ENCODE measurements at places on chromosomes 12 and 14. TPM values are rescaled to one million over a fixed set of nuclear protein-coding genes. Genes with fewer than 3 reads are reported as not detected.
A peak's percentile ranks its signal among the peaks of the same experiment; 100 is the strongest.

- no peak for DNase-seq
Observed at GRCh38 chr12:131639270-131639940, 71.5 kb upstream of the SFSWAP start.

The PZP gene
- polyA plus RNA-seq, result not detected

The SLC38A4 gene
- 7.5 TPM for polyA plus RNA-seq

- DNase-seq, result peak; percentile 65
Observed at GRCh38 chr12:64010069-64010686, 165.7 kb downstream of the SRGAP1 start.

The FSCB gene
- not detected for polyA plus RNA-seq

The C3AR1 gene
- 0.52 TPM for polyA plus RNA-seq

GRCh38 chr12:47769234-47770085, 3.6 kb upstream of the SLC48A1 start:
- DNase-seq, result no peak

DNA sequence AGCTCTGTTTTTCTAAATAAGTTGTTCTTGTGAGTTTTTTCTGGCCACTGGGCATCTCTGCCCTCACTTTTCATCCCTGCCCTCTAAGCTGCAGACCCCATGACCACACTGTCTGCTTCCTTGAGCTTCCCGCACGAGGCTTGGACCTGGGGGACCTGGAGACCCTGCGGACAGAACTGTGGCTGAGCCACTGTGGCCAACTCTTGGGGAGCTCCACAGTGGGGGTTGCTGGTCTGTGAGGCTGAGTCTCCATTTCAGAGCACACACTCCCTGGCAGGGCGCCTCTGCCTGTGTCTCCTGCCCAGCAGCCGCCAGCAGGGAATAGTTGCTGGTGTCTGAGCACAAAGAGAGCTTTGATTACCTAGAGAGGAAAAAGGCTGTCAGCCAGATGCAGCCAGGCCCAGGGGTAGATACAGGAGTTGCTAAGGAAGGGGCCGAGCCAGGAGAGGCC, 13.1 kb upstream of the RIN3 start:
- DNase-seq, result no peak

DNA sequence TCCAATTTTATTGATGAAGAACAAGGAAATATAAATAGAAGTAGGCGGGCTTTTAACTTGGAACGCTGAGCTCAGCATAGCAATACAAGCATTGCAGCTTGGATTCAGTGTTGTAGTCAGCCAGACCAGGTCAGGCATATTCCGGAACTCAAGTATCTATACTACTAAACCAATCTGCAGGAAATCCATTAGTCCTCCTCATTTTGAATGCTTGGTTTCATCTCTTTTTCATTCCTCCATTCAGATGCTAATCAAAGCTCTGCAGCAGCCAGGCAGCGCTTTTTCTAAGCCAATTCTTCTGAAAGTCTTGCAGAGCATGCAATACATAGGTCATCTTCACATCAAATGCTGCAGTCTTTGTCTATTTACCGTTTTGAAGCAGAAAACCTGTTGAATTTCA, 49.0 kb downstream of the KIF21A start:
- no peak for DNase-seq

DNA sequence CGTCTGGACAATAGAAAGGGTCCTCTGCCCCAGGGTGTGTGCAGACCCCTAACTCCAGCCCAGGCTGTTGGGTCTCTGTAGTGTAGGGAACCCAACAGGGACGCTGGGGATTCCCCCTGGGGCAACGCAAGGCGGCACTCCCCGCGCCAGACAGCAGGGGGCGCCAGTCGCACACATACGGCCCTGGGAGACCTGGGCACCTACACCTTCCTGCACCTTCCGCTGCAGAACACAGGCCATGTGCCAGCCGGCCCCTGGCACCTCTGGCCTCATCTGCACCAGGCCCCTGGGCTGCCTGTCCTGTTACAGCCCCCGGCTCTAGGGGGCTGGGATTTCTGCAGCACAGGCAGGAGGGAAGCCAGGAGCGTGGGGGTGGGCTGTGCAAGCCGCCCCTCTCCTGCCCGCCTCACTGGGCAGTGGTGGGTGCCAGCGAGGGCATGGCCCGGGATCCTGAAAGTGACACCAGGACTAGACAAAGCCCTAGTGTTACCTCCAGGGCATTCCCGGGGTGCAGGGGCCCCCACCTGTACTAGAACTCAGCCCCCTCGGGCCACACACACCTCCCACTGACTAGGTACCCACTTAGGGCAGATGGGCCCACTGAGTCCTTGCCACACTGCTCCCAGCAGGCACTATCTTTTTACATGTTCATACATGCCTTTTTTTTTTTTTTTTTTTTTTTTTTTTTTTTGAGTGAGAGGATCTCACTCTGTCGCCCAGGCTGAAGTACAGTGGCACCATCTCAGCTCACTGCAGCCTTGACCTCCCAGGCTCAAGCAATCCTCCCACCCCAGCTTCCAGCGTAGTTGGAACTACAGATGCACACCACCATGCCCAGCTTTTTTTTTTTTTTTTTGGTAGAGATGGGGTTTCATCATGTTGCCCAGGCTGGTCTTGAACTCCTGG, 37.5 kb downstream of the CCNK start:
- no peak for DNase-seq

DNA sequence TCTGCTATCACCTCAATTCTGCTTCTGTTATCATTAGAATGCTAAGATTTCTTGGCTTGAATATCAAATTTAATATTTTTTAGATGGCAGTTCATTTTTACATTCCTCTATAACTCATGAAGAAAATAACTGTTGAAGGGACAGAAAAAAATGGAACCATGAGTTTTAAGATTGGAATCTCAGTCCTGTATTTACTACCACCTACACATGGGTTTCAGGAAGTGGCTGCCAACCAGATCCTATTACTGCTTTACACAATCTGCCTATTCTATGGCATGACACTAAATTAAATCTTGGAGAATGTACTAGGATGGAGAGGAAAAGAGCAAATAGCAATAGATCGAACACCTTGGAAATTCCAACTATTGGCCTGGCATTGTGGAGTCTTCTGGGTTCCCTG, 140.8 kb downstream of the DUSP6 start:
- no peak for DNase-seq

The KRT78 gene
- polyA plus RNA-seq, result not detected

DNA sequence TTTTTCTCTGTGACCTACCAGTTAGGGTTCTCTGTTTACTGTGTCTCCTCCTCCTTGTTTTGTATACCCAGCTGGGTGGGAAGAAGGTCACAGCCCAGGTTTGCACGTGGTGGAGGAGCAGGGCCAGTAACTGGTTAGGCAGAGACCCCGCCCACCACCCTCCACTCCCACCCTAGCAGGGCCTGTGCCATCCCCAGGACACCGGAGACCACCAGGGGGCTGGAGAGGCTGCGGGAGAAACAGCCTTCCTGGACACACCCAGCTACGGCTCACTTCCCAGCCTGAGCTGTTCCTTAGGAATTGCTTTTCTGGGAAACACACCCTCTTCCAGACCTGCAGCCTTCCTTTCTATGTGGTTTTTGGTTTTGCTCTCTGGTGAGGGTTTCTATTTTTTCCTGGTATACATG, 21.1 kb downstream of the BDKRB2 start:
- DNase-seq, result no peak

The ZNF891 gene
- polyA plus RNA-seq, result 0.43 TPM

The SLC17A8 gene
- not detected for polyA plus RNA-seq

DNA sequence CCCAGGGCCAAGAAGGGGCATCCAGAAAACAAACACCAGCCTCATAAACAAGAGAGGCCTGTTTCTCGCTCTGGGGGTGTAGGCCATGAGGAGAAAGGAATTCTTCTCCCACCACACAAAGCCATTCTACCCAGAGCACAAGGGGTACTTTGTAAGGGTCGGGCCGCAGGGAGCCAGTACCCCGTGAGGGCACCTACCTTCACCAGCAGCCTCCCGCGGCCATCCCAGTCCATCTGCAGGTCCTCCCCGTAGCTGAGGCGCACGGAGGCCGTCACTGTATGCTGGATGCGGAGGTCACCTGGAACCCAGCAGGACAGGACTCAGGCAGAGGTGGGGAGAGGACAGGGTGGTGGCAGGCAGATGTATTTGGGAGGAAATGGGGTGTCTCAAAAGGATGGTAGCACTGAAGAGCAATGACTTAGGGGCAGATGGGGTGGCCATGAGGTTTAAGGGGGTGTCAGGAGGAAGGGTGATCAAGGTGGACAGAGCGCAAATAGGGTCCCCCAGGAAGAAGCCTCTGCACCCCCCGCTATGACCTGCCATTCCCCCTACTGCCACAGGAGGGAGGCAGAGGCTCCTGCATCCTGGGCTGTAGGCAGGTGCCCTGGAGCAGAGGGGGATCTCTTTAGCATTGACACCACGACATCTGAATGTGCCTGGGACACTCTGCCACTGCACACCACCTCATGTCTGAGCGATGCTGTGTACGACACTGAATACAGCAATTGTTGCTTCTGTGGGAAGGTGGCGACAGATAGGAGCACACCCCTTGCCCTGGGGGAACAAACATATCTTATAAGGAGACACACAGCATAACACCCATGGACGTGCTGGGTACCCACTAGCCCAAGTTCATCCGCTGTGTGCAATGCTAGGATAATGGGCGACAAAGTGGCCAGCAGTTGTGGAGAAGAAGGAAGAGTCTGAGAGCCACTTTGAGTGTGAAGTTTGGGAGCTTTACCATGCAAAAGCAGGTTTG, 61.4 kb downstream of the VWF start:
- DNase-seq, result peak; percentile 21

The ESRRB gene
- not detected for polyA plus RNA-seq

- no peak for DNase-seq
Observed at GRCh38 chr12:121974026-121974985, 47.4 kb upstream of the BCL7A start.

GRCh38 chr12:116766285-116766684, 28.2 kb downstream of the RNFT2 start:
- DNase-seq, result no peak

DNA sequence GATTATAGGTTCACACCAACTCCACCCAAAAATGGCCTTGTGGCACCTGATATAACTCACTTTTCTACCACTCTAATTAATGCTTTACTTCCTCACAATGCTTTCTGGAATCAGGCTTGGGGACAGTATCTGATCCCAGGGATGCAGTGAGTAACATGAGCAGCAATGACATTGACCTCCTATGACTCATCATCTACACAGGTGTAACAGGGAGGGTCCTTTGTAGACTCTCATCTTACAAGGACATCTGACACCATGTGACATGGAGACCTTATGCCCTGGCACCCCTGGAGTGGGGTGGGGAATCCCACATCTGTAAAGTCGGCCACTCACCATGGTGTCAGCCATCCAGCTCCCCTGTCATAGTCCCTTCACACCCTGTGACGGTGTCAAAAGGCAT, 586.4 kb downstream of the MED13L start:
- DNase-seq, result no peak

The EEF1AKMT3 gene
- 6.8 TPM for polyA plus RNA-seq

The PIWIL1 gene
- polyA plus RNA-seq, result not detected

DNA sequence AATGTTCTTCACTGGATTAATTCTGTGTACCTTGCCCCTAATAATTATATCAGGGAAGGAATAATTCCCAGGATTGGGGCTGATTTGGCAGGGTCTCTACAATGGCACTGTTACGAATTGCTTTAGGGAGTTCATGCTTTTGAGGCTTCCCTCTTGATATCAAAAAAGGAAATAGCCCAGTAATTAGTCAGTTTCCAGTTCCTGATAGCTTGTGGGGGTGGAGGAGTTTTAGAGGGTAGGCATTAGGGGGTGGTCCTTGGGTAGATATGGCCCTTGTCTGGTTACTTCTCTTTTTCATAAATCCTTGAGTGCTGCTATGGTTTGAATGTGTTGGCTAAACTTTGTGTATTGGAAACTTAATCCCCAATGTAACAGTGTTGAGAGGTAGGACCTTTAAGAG, 6.1 kb upstream of the SRSF5 start:
- DNase-seq, result no peak

DNA sequence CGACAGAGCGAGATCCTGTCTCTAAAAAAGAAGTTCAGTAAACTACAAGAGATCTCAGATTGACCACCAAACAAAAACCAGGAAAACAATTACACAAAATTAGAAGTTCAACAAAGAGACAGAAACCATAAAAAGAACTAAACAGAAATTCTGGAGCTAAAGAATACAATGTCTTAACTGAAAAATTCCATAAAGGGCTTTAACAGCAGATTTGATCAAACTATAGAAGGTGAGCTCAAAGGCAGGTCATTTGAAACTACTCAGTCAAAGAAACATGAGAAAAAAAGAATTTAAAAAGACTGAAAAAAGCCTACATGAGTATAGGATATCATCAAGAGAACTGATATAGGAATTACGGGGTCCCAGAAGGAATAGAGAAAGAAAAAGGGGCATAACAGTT, 71.2 kb downstream of the ITPR2 start:
- DNase-seq, result no peak

GRCh38 chr12:131915823-131916222, 13.3 kb upstream of the PUS1 start:
- DNase-seq, result no peak

The LYSET gene
- 15.6 TPM for polyA plus RNA-seq
